ENCODE measurements at places on chromosomes 4 and X.

GRCh38 chr4:25755911-25756310 is 100.3 kb downstream of the SLC34A2 start:
- no peak for DNase-seq

GRCh38 chr4:26418107-26418506 is 72.2 kb downstream of the CCKAR start:
- no peak for DNase-seq

DNA sequence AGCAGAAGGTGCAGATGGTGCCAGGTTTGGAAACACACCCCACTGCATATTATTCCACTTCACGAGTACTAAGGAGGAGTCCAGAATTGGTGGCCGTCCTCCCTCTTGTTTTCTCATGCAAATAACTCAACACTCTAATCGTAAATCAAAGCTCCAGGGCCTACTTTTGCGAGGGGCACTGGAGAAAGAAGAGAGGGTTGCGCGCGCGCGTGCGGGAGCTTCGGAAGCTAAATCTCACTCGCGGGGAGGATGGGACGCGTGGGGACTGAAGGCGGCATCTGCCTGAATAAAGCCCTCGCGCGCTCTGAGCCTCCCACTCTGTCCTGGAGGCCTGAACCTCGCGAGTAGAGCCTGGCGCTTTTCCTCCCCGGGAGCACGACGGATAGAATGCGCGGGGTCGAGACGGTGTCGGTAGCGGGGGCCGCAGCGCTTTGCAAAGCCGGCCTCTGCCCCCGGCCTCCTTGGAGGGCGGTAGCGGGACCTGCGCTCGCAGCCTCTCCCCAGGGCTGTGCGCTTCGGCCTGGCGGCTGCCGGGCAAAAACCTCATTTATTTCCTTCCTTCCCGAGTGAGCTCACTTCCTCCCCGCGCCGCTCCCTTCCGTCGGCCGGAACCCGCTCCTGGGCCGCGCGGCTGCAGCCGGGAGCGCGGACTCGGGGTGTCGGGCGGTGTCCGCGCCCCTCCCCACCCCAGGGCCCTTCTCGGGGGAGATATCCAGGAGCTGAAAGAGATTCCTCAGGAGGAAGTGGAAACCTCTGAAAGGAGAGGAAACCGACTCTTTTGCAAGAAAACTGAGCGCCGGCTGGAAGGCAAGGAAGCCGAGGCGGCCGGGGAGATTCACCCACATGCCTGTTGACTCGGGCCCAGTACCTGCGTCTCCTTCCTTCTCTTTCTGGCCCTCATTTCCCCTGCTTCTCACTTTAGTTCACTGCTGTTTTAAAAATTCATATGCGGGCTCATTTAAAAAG is 20.7 kb downstream of the HAND2 start:
- DNase-seq: no peak

- no peak for DNase-seq
Observed at GRCh38 chr4:3317656-3318211, 24.9 kb downstream of the RGS12 start.

- no peak for DNase-seq
Observed at GRCh38 chr4:76562836-76563453, 127.9 kb downstream of the SHROOM3 start.

DNA sequence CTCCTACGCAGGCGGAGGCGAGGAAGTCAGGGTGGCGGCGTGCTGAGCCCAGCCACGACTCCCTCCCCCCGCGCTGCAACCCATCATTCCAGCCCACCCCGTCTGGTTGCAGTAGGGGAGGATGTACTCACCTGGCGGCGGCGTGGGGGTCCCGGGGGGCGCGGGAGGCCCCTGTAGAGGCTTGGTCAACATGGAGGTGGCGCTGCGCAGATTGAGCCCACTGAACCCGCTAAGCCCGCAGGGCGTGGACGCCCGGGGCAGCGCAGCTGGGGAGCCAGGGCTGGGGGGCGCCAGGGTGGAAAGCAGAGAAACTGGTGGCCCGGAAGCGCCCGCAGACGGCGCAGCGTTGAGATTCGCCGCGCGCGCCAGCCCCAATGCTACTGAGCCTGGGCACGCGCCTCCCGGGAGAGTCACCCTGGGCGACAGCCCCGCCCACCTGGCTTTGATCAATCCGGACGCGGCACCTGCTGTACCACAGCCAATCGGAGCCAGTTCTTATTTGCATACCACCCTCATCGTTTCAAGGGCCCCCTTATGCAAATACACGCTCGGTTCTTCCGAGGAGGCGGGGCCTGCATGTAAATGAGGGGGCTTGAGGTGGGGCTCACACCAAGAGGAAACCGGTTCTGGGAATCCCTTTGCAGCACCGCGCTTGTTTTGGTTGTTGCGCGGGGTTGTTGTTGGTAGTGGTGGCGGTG is at the start of gene PIM2:
Gene PIM2, minus strand, starts transcription at position 382 of the 698 bp plus-strand sequence. Its CDS starts 190 bp downstream, at position 192.
- peak; percentile 80 for DNase-seq

- DNase-seq: no peak
Observed at GRCh38 chrX:48573690-48574269, 504 bp upstream of the RBM3 start.

GRCh38 chr4:158333820-158334219 is 123.5 kb downstream of the TMEM144 start:
- no peak for DNase-seq

GRCh38 chr4:94698187-94698586 is 59.6 kb upstream of the BMPR1B start:
- DNase-seq: no peak

DNA sequence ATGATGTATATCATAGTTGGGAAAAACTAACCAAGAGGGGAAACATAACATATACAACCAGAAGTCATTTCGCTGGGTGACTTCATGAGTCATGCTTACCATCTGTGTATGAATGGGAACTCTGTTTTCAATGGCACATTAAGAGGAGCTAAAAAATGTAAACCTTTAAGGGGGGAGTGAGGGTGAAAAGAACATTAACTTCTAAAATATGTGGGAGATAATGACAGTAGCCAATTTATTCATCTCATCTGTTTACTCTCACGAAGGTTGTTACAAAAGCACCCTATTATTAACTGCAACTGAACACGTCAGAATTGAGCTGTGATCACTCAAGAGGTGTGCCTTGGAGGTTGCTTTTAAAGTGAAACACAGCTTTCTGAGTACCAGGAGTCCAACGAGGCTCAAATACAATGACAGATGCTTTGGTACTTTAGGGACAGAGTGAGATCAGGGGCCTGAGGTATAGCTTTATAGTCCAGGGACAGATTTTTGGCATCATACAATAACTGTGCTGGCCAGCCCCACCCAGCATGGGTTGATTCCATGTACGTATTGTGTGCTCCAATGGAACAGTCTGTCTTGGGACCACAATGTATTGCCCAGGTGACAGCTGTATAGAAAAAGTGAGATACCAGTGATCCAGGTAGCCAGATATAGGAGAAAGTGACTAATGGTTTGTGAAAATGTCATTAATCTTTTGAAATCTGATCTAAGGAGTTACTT is 107.3 kb downstream of the AMMECR1 start:
- DNase-seq: no peak

GRCh38 chr4:89110541-89110985 is 770 bp upstream of the TIGD2 start:
- DNase-seq: peak; percentile 18

GRCh38 chr4:3025881-3026280 is 48.5 kb downstream of the HTT-AS start:
- no peak for DNase-seq

DNA sequence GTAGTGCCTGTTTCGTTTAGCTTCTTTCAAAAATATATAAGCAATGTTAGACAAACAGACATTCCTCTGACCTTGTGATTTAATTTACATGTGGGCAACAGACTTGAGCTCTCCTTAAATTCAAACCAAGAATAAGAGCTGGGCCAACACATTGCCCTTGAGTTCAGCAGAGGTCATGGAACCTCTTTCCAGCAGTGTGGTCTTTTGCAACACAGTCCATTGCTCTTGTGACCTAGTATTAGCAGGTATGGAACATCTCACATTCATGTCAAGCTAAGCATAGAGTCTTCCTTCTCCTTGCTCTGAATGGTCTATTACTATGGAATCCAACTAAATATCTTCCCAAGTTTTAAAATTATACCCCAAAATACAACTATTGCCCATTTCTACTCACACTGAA is 33.7 kb upstream of the MND1 start:
- no peak for DNase-seq

DNA sequence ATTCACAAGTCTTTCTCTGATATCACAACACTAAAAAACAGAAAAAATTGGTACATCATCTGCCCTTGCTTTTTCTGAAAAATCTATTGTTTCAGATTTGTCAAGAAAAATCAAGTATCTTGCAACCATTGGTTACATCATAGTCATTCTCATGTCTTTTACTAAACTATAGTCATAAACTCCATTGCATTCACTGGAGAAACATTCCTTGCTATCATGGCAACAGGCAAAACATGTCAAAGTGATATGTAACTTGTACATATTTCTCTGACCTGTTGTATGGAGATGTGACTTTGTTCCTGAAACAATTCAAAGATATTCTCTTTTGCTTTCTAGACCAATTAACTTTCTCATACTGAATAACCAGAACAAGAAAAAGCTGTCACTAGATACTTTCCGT is 121.9 kb upstream of the ANK2 start:
- DNase-seq: no peak

DNA sequence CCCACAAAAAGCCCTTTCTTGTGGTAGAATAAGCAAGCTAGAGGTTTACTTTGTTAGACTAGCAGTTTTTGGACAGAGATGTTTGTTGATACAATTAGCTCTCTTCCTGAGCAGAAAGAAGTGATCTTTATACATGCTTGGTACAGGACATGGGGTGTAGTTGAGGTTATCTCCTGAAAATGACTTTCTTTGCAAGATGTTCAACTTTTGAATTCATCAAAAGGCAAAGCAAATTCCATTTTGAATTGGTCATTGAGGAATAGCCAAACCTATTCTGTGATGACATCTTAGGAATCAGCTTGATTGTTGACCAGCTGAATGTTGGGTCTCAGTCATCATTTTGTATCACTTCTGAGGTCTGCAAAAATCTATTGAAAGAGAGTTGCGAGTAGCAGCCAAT is 3.8 kb downstream of the CPE start:
- DNase-seq: no peak

DNA sequence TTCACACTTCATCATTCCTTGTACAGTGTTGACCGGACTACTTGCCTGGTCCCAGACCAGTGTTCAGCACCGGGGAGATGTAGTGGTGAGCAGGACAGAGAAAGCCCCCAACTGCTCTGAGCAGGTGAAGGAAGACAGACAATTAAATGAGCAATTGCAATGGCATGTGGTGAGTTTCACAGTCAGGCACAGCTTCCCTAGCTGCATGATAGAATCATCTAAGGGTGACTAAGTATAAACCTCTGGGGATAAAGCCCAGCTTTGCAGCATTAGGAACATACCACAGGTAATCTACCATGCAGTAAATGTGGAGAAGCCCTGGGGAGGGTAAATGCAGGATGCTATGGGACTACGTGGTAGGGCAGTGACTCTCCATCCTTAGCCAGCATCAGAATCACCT is 47.8 kb downstream of the TMA16 start:
- DNase-seq: peak; percentile 9

- no peak for DNase-seq
Observed at GRCh38 chr4:183261953-183262775, 57.9 kb downstream of the CLDN22 start.

- no peak for DNase-seq
Observed at GRCh38 chr4:42345962-42346544, 51.2 kb upstream of the SHISA3 start.

DNA sequence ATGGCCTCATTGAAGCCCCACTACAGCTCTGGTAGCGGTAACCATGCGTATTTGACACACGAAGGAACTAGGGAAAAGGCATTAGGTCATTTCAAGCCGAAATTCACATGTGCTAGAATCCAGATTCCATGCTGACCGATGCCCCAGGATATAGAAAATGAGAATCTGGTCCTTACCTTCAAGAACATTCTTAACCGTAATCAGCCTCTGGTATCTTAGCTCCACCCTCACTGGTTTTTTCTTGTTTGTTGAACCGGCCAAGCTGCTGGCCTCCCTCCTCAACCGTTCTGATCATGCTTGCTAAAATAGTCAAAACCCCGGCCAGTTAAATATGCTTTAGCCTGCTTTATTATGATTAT is 876 bp downstream of the HPRT1 start:
- no peak for DNase-seq

- no peak for DNase-seq
Observed at GRCh38 chr4:107757283-107757682, 37.2 kb upstream of the PAPSS1 start.

DNA sequence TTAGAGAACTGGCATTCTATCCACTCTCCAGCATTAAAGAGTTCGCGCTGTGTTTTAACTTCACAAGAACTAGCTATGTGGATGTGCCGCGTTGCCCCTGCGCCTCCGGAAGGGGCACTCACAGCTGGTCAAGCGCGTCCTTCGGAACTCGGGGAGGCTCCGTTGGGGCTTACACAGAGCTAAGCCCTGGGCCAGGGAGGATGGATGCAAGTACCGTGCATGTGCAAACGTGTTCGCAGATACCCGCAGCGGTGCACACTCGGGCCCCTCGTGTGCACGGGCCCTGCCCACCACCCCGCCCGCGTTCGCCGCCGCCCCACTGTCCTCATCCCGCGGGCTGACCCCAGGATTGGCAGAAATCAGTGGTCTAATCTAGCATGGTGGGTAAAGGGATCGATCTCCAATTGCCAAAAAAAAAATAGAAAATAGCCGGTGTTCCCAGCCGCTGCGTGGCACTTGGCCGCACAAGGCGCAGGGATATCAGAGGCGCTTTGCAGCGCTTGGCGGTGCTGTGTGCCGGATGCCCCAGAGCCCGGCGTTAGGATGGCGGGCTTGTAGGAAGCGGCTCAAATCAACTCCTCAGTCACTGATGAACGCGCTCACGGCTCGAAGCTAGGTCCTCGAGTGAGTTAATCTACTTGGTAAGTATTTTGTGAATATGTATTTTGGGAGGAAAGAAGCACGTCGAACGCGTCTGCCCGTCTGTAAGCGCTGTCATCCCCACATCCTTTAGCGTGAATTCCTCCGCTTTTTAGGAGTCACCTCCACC is 989 bp upstream of the PCDH10 start:
- peak; percentile 3 for DNase-seq

- no peak for DNase-seq
Observed at GRCh38 chr4:184395451-184395917, 78.9 kb downstream of the IRF2 start.

- no peak for DNase-seq
Observed at GRCh38 chrX:154398668-154399526, 720 bp downstream of the RPL10 start.

GRCh38 chr4:150104404-150105027 is 26.3 kb downstream of the DCLK2 start:
- DNase-seq: no peak

- DNase-seq: no peak
Observed at GRCh38 chr4:2859514-2859913, 15.9 kb downstream of the ADD1 start.

- no peak for DNase-seq
Observed at GRCh38 chrX:48813644-48814043, 11.8 kb downstream of the HDAC6 start.

GRCh38 chr4:85967872-85968271 is 392.0 kb downstream of the MAPK10 start:
- no peak for DNase-seq

DNA sequence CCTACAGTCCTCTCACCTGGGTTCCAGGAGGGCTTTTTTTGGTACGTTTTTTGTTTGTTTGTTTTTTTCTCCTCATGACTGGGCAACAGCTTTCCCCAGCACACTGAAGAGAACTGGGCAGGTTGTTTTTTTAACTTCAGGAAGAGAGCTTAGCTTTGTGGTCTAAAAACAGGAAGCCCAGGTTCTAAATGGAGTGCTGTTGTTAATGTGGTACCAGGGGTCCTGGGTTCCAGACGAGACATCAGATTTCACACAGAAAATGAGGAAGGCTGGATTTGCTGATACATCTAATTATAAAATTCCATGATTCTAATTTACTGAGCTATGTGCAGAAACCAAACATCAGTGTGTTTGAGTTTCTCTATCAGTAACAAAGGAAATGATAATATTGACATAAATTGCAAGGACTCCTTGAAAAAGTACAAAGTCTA is 4.2 kb downstream of the MYOZ2 start:
- no peak for DNase-seq
